Retinal pigment epithelial cell (primary cell): ENCODE measurements at places on chromosomes 1 and 21.

DNA sequence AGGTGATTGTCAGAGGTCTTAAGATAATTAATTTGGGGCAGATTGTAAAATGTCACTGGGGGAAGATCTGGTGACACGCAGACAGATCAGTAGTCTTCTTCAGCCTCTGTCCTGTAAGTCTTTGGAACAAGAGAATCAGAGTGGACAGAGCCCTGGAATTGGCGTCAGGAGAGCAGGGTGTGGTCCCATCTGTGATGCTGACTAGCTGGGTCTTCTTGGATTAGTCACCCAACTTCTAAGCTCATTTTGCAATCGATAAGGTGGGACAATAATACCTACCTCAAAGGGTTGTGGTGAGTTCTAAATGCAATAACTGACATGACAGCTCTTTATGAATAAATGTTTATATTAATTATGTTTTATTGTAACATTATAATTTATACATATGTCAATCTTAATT is 4.8 kb downstream of the FASLG start:
- DNase-seq: no peak

GRCh38 chr1:209600541-209600940 is 17.0 kb downstream of the CAMK1G start:
- no peak for DNase-seq

DNA sequence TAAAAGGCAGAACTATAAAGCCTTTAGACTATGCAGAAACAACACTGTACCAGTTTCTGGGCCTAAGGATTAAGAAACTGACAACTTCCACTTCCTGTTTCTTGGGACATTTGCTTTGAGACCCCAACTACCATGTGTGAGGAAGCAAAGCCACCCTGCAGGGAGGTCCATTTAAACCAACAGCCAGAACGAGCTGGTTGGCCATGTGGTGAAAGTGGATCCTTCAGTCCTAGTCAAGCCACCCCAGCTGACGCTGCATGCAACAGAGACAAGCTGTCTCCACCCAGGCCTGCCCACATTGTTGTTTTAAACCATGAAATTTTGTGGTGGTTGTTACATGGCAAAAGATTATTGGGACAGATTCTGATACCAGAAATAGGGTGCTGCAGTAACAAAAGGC is 31.8 kb upstream of the SLFNL1 start:
- DNase-seq: no peak

DNA sequence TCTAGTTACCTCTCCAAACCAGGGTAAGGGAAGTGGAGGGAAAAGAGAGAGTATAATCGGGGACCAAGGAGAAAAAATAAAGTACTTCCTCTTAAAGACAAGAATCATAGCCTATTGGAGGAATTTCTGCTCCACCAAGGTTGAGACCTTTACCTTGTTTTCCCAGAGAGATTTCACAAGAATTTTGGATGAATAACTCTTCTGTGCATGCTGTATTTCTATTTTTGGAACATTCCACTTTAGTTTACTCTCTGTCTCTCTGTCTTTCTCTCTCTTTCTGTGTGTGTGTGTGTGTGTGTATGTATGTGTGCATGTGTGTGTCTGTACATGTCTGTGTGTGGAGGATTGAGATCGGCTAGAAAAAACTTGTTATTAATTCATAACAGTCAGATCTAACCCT is 318.4 kb upstream of the RGS18 start:
- DNase-seq: no peak

DNA sequence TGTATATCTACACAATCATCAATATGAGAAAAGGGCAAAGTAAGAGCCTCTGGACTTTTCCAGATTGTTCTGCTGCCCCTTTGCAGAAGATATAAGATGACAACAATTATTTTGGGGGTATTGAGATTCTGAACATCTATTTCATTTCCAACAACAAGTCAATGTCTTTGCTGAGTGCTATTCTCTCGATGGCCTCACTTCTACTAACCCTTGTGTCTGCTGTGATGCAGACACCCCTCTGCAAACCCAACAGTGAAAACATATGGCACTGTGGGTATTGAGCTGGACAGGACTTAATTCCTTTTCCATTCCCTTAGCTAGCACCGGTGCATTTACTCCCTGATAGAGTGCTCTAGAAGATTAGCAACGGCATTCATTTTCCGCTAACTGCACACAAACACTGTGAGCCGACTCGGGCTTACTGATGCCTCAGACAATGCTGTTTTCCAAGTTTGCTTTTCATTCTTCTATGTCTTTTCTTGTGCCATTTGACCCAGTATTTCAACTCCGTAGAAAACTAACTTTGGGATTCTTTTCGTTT is 33.4 kb upstream of the SMYD2 start:
- no peak for DNase-seq

- peak; percentile 99 for DNase-seq
Measured at GRCh38 chr1:151539321-151540020, 638 bp upstream of the TUFT1 start.

- DNase-seq: no peak
Measured at GRCh38 chr1:159973350-159973940, 19.4 kb upstream of the SLAMF9 start.

DNA sequence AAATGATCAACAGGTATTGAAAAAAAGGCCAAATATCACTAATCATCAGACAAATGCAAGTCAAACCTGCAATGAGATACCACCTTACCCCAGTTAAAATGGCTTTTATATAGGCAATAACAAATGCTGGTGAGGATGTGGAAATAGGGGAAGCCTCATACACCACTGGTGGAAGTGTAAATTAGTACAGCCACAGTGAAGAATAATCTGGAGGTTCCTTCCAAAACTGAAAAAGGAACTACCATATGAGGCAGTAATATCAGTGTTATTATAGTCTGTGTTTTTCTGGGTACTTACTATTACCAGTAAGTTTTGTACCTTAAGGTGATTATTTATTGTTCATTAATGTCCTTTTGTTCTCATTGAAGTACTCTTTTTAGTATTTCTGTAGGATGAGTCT is 201.3 kb downstream of the MRPL39 start:
- no peak for DNase-seq

DNA sequence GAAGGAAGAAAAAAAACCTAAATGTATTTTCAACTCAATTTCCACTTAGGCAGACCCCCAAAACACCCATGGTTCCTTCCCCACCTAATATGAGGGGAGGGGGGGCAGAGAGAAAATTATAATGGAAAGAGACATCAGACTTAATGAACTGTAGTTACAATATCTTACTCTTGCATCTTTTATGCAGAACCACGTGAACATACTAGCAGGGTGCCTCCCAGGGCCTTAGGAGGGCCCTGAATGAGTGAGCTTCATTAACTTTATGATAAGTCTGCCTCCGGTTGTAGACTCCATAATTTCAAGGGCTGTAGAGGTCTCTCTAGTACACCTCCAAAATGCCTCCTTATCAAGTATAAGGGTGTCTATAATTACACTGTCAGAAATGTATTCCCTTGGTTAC is 11.3 kb upstream of the KIRREL1 start:
- no peak for DNase-seq

DNA sequence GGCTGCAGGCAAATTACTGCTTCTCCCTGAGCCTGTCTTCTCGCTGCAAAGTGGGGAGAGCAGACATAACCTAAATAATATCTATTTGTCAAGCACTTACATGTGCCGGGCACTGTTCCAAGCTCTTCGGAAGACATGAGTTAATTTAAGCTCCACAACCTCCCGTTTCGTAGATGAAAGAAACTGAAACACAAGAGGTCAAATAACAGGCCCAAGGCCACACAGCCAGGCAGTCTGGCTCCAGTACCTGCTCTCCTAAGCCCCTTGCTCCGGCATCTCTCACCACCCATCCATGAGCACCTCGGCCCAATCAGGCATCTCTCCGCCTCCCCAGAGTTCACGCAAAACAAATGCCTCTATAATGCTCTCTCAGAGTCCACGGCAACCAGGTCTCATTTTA is 65.4 kb downstream of the TAS1R2 start:
- DNase-seq: no peak

GRCh38 chr1:60672449-60672848 is 409.9 kb upstream of the NFIA start:
- DNase-seq: no peak
